NCI-H82 (cell line): ENCODE measurements at places on chromosomes 12 and 14.

GRCh38 chr12:89826468-89826867 lies 117.8 kb upstream of the ATP2B1 start:
- no peak for DNase-seq

DNA sequence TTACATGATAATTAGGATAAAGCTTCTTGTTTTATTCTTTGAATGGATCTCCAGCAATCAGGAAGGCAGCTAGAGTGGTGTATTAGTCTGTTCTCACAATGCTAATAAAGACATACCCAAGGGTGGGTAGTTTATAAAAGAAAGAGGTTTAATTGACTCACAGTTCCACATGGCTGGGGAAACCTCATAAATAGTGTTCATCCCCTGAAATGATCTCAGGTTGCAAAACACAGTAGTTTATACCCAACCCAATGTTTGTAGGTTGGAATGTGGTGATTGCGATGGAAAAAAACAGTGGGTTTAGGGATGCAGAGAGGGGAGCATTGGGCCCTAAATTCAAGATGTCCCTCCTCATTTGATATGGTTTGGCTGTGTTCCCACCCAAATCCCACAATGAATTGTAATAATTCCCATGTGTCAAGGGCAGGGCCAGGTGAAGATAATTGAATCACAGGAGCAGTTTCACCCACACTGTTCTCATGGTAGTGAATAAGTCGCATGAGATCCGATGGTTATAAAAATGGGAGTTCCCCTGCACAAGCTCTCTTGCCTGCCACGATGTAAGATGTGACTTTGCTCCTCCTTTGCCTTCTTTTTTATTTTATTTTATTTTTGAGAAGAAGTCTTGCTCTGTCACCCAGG lies 11.5 kb downstream of the MUCL1 start:
- no peak for DNase-seq

- DNase-seq: peak; percentile 12
Measured at GRCh38 chr12:113582521-113583218, 111.0 kb upstream of the LHX5 start.

- DNase-seq: peak; percentile 71
Measured at GRCh38 chr14:99267837-99268781, 3.9 kb downstream of the BCL11B start.

DNA sequence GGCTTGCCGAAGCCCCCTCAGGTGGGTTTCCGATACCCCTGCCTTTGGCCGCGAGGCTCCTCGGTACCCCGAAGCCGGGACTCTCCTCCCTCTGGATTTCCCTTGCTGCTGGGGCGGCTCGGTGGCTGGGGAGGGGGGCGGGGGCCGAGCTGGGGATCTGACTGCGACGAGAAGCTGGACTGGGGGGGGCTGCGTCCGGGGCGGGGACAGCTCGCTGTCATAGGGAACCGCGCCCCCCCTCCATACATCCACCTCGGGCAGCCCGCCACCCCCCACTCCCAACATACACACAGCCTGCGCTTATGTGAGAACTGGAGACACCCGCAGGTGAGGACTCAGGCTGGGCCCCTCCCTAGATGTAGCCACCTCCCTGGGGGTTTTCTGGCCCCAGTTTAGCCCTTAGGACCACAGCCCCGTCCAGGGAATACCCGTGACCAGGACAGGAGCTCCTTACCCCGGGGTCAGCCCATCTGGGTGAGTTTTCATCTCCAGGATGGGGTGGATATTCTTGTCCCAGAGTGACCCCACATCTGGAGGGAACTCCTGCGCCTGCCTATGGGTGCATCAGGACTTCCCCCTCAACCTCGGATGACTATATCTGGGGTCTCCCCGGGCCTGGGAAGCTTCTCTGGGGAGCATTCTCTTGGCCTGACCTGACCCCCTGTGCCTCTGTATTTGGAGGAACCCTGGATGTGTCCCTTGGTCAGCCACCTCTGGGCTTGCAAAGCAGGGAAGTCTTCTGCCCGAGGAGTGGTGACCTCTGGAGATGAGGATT lies 687 bp downstream of the ASIC1 start:
- peak; percentile 36 for DNase-seq

DNA sequence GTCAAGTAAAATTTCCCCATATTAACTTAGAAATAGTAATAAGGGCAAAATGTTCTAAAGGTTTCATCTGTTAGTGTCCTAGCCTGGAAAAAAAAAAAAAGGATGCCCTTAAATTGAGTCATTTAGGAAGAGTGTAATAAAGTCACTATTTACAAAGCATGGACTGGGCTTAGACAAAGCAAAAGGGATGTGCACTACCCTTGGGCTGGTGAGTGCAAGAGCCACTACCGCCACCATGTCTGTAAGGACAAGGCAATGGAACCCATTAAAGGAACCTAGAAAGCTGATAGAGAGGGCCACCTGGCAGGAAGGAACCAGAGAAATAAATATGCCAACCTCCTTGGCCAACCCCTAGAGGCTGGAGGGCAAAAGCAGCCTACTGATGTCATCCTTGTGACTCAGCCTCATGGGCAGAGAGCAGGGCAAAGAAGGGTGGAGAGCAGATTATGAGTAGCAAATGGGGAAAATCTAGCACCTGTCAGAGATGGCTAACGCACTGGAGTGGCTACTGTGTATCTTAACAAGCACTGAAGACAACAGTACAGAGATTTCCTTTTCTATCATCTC lies 59.5 kb upstream of the FUT8 start:
- DNase-seq: no peak

DNA sequence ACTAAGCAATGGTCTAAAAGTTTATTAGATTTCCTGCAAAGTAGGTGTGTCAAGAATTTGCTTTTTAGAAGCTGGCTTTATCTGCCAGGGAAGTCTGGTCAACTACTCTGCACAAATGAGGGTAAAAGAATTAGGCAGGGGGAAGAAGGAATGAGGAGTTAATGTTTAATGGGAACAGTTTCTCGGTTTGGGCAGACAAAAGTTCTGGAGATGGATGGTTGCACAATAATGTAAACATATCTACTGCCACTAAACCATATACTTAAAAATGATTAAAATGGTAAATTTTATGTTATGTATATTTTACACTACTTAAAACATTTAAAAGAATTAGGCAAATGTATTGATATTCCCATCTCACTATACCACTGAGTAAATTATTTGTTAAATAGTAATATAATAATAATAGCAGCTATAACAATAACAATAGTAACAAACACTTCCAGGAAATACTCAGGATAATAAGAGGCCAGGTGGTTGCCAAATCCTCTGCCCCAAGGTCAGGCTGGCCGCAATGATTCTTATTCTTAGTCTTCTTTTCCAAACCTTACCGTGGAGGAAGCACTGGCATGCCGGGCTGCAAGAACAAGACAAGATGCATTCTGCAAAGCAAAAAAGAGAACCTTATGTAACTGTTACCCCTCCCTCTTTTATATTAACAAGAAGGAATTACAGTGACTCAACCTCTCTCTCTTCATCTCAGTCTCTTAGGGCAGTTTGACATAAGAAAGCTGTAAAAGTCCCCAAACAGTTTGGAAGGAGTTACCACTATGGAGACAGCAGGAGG lies 13.9 kb downstream of the CS start:
- no peak for DNase-seq

DNA sequence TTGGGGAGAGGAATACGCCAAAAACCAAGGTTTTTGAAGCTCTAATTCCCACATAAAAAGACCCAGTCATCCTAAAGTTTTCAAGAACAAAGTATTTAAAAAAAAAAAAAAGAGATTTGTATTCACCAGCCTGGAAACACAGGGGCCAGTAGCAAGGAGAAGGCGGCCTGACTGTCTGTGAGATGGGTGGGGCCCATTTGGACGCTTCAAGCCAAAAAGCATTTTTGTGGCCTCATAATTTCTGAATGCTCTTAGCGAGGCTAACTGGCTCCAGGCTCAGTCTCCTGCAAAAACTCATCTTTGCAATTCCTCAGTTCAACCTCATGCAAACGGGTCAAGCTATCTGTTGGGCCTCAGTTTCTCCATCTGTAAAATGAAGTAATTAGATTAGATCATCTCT lies 514.1 kb downstream of the MED13L start:
- no peak for DNase-seq

DNA sequence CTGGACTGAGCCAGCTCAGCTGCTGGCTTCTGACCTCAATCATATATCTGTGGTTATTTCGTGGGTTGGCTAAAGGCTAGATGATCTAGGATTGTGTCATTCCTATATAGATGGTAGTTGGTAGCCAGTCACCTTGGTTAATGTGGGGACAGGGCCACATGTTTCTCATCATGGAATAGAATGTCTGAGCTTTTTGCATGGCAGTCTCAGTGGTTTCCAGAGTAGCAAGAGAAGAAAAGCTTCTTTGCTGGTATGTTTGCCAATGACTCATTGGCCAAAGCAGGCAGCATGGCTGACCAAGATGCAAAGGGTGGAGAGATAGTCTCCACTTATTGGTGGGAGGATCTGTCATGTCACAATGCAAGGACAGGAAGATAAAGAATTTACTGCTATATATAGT lies 746.4 kb upstream of the FLRT2 start:
- no peak for DNase-seq

- no peak for DNase-seq
Measured at GRCh38 chr12:130201037-130201436, 38.8 kb downstream of the FZD10 start.

- DNase-seq: no peak
Measured at GRCh38 chr12:53941750-53942149, 3.1 kb downstream of the HOXC13 start.

- peak; percentile 20 for DNase-seq
Measured at GRCh38 chr12:19236656-19237055, 107.1 kb downstream of the PLEKHA5 start.

- no peak for DNase-seq
Measured at GRCh38 chr12:106926657-106927056, 29.1 kb upstream of the TMEM263 start.

DNA sequence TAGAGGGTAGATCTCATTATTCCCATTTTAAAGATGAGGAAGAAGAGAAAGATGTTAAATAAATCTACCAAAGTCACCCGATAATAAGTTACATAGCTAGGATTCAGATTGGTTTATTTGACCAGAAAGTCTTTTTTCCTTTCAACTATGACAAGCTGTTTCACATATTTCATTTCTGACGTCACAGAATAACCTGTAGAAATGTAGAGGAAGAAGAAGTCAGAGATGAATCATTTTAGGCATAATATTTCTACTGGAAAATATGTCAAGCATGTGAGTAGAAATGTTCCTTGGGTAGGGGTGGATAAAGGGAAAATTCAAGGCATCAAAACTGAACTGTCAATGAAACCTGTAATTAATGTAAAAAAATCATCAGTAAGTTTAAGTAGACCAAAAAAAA lies 107.0 kb downstream of the MGST1 start:
- DNase-seq: no peak

- DNase-seq: no peak
Measured at GRCh38 chr14:36428350-36428749, 91.7 kb downstream of the NKX2-1 start.

DNA sequence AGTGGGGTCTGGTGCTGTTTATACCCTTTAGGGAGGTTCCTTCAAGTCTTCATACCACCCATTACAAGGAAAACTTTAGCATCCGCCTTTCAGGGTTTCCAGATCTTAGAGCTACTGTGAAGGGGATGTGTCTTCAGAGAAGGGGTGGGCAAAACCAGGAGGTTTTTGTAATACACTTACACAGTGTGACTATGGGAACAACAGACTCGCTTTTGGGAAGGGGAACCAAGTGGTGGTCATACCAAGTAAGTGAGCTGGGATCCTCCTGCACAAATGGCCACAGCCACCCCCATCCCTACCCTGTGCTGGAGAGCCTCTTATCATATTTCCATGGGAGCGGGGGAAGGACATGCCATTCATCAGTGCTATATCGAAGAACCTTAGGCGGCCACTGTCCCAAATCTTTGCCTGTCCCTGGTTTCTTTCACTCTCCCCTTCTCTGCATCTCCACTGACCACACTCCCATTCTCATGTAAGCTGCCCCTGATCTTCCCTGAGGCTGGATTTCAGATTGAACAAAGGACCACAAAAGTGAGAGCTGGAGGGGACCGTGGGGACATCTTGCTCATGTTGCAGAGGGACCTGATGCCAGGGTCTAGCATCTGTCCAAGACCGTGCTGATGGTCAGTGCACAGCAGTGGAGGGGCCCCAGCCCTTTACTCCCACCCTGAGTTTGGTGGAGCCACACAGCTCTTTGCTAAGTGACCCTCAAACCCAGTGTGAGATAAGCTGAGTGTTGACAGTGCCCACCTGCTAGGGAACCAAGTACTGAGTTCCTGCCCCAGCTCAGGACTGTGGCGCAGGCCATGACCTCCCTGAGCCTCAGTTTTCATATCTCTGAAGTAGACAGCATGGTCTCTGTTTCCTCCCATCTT lies 51.4 kb downstream of the DAD1 start:
- DNase-seq: no peak

DNA sequence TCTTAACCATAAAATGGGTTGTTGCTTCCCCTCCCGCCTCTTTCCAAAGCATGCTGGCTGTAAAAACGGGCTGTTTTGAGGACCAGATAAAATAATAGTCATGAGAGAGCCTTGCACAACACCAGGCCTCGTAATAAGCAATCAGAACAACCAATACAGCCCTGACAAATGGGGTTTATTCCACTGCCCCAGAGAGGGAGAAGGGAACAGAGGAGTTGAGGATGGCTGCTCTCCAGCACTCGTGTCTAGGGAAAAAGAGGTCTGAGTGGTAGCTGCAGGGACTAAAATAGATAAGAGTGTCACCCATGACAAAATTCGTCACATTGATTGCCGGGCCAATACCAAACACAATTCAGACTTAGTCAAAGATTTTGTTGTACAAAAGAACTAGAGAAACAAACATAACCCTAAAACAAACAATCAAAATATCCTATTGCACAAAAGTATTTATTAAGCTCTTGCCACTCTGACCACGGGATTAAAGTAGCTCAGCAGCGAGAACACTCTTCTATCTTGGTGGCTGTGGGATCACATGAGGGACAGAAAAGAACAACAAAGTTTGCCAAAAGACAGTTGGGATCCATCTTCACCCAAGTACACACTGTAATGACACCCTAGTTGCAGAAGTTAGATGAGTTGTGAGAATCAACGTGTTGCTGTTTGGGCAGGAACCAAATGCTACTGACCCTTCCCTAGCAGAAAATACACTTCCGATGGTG lies 188.0 kb downstream of the FOXN3 start:
- DNase-seq: no peak
